ENCODE measurements at places on chromosomes 2 and 18. TPM values are rescaled to one million over a fixed set of nuclear protein-coding genes. Genes with fewer than 3 reads are reported as not detected.

Gene ARL4C
- total RNA-seq, result 3.1 TPM

Gene B3GNT7
- 4.1 TPM for total RNA-seq

Gene SDC1
- 30.1 TPM for total RNA-seq

Gene CCDC85A
- 23.2 TPM for total RNA-seq

Gene LDLRAD4
- 23.8 TPM for total RNA-seq

Gene CDH19
- 4.1 TPM for total RNA-seq

Gene SATB2
- 1.9 TPM for total RNA-seq

Gene NOL4
- total RNA-seq, result not detected

Gene INHBB
- 0.35 TPM for total RNA-seq

GRCh38 chr2:216721141-216721540, 25.8 kb upstream of the IGFBP5 start:
- no peak for DNase-seq

DNA sequence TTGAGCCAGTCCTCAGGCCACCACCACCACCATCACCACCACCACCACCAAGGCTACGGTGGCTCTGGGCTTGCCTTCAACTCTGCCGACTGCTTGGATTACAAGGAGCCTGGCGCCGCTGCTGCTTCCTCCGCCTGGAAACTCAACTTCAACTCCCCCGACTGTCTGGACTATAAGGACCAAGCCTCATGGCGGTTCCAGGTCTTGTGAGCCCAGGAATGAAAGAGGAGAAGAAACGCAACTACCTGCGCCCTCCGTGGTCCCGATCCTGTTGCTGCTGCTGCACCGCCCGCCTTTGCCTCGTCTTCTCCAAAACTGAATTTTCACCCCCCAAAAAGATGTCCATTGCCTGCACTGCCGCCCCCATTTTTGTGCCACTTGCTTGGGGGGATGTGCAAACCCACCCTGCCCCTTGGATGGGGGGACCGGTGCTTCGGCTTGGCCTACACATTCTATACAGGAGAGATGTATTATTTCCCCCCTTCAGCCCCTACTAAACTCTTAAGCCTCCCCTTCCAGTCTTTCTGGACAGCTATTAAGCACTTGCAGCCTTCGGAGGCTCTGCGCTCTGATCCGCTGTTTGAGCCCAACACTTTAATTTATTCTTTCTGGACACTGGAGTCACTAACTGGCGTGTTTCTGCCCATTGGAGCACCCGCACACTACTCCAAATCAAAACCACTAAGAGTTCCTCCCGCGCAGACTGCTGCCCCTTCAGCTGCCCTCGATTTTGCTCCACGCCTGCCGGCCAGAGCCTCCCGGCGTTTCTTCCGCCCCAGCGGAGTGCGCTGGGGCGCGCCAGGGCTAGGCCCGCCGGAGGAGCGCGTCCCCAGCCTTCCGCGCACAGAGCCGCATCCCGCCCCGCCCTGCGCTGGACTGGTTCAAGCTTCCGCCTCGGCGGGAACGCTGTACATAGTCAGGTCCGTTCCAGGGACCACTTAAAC, 5.7 kb downstream of the OTX1 start:
- no peak for DNase-seq

DNA sequence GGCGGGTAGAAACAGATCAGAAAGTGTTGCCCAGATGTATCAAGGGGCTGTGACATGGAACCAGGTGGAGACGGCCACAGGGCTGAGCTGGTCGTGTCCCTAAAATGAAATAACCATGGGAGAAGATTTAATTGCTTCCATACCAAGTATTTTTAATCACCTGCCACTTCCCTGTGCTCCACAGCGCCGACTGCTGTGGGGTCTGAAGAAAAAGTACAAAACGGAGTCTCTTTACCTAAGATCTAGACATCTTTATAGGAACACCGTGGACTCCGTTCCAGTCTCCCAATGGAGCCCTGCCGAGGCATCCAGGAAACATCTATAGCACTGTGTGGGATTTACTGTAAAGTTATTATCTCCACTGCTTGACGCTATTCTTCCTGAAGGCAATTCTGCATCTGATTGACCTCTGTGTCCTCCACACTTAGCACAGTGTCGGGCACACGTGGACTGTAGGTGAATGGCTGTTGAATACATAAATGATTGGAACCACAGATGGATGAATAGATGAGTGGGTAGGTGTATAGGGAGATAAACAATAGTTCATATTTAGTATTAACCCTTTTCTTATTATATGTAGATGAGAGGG, 21.6 kb upstream of the GYPC start:
- DNase-seq, result no peak

DNA sequence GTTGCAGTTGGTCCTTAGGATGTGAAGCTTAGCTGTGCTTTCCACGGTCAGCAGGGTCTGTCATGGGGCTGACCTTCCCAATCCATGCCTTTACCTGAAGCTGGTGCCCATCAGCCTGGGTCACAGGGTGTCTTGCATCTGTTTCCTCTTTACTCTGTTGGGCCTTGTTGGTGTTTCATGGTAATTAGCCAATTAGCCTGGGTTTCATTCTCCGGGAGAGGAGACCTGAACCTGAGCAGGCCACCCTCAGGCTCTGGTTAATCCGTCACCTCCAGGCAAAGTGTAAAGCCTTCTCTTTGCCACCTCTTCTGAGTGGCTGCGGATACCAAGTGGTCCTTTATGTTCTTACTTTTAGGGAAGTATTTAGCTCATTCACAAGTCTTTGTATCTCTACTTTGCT, 140.1 kb downstream of the GBX2 start:
- no peak for DNase-seq

- DNase-seq, result no peak
These were observed 104.2 kb upstream of the SPRED2 start for GRCh38 chr2:65536596-65536995.

DNA sequence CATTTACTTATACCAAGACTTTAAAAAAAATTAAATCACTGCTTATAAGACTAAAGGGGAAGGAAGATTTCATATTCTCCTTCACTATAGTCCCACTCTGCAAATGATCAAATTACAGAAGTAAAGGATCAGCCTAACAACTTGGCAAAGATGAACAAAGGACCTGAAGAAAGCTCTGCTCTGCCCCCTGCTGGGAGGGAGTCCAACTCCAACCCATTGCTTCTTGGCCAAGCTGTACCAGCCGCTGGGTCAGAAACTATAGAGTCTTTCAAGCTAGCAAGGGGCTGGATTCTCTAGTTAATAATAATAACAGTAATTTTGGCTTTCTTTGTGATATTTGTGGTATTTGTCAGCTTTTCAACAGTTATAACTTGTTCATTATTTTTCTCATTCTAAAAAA, 927.0 kb upstream of the CRIM1 start:
- DNase-seq, result no peak

- DNase-seq, result no peak
These were observed 25.6 kb downstream of the PRKRA start for GRCh38 chr2:178425255-178425827.

DNA sequence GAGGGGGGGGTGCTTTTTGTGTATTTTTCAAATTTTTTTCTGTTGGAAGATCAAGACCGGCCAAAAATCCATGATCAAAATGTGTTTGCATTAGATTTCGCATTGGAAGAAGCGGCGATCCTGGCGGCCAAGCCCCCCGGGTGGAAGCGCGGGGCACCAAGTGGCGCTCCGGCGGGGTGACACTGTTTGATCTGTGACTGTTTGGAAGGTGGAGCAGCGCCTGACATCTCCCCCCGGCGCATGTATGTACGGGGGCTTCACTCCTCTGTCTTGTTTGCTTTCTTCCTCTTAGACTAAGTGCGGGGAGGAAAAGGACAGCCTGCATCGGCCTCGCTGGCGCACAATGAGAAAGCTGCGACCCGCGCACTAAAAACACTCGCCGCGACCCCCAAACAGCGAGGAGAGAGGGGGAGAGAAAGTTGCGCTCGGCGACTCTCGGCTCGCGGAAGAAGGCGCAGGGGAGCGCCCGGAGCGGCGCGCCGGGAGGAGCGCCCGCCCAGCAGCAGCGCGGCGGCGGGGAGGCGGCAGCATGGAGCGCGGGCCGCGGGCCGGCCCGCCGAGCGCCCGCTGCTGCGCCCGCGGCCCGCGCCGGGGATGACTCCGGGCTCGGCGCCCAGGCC, 515 bp downstream of the TSHZ1 start:
- no peak for DNase-seq

DNA sequence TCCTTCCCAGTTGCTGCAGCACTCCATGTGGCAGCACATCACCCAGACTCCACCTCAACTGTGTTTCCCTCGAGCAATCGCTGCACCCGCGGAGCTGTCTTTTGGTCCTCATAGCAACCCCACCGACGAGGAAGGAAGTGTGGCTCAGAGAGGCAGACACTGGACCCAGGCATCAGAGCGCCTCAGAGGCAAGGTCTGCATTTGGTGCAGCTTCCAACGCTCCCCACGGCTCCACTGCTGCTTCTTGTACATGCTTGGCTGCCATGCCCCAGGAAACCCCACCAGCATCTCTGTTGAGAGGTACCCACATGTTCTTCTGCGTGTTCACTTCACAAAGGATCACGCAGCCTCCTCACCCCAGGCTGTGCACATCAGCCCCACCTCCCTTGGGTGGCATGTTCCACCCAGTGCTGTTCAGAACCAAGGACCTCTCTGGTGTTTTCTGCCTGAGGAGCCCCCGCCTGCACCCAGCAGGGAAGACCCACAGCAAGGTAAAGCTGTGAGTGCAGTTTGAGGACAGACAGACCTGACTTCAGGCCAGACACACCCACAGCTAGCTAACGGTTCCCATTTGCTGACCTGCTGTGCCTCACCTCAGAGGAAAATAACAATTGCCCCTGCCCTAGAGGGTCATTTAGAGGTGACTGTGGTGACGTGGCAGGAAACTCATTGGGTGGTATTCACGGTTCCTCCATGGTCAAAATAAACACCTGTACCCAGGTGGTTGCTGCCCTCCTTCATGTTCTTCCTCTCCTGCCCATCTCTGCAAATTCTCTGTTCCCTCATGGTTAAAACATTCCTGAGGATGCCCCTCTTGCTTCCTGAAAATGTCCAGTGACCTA, 326.3 kb upstream of the MYT1L start:
- no peak for DNase-seq

GRCh38 chr2:226320076-226320948, 479.3 kb downstream of the IRS1 start:
- DNase-seq, result no peak

- peak; percentile 38 for DNase-seq
These were observed 36.3 kb downstream of the TPRKB start for GRCh38 chr2:73700661-73701447.

DNA sequence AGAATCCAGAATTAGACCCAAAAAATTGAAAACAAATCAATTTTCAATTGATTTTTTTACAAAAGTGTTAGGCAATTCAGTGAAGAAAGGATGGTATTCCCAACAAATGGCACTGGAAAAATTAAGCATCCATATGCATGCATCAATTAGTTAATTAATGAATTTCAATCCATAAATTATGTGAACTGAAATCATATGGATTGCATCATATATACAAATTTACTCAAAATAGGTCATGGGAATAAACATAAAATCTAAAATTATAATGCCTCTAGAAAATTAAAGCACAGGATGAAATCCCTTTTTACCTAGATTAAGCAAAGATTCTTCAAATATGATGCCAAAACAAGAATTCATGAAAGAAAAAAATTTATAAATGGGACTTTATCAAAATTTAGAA, 213.9 kb upstream of the KLHL29 start:
- no peak for DNase-seq

- DNase-seq, result no peak
These were observed 42.8 kb upstream of the ASB18 start for GRCh38 chr2:236306825-236307540.

DNA sequence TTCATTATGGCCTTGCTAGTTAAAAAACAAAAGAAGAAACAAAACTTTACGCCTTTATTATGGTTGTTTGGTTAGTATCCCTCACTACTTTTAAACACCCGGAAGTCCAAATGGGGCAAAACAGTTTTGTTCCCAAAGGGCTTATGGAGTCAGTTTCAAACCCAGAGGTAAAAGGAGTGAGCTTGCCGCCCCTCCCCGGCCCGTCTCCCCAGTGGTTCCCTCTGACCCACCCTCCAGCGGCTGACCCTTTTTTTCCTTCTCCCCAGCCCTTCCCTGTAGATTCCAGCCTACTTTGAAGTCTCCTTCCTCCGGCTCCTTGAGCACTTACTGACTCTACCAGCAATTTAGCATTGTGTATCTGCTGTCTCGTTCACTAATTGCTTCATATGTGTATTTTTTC, 209.2 kb downstream of the ICOS start:
- no peak for DNase-seq

DNA sequence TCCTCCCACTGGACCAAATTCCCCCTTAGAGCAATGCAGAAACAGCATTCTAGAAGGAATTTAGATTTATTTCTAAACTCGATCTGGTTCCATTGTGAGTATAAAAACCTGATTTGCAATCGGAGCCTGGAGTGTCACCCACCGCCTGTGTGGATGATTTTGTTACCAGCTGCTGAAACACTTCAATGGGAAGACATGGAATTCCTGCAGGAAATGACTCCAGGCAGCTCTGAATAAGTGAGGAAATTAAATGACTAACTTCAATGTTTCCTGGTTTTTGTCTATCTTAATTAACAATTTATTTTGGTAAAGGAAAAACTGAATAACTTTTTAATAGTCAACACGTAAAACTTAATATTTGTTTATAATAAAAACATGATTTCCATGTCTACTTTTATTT, 19.3 kb downstream of the CTAGE1 start:
- DNase-seq, result no peak

DNA sequence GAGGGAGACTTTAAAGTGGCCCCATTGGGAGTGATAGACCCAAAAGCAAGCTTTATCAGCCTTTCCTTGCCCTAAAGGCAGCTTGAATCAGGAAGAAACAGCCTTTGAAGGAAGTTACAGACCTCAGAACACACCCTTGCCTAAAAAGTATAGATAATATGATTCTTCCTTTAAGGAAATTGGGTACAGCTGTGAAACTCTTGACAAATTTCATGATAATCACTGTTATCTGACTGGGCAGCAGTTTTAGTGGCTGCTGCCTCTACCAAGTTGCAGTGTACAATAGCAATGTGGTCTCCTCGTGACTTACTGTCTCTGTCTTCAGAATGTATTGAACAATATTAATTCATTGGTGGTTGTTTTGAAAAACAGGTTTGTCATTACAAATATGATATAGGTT, 16.7 kb downstream of the HOXD1 start:
- no peak for DNase-seq

GRCh38 chr18:7678389-7678788, 111.3 kb downstream of the PTPRM start:
- DNase-seq, result no peak

- DNase-seq, result peak; percentile 88
These were observed 169.4 kb downstream of the THADA start for GRCh38 chr2:43426305-43427031.

DNA sequence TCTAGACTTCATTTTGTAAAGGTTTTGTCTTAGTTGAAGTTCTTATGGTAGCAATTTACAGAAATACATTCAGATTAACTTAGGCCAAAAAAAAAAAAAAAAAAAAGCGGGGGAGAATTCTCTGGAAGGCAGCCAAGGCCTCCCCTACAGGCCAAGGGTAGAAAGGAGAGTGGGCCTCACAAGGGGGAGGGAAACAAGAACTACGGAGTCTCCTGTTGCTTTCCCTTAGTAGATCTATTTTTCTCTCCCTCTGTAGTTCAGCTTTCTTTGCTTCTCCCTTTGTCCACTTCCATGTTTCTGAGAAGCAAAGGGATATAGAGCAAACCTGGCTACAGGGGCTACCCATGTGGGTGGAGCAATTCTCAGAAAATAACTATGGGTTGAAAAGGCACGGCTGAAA, 2.4 kb upstream of the STK11IP start:
- DNase-seq, result no peak
